Activated T-helper 9 cell treated with anti-CD3 and anti-CD28 coated beads, Interleukin-2, amount 50 U/mL, for 16 hours (primary cell): ENCODE measurements at places on chromosomes 16 and 17.

DNA sequence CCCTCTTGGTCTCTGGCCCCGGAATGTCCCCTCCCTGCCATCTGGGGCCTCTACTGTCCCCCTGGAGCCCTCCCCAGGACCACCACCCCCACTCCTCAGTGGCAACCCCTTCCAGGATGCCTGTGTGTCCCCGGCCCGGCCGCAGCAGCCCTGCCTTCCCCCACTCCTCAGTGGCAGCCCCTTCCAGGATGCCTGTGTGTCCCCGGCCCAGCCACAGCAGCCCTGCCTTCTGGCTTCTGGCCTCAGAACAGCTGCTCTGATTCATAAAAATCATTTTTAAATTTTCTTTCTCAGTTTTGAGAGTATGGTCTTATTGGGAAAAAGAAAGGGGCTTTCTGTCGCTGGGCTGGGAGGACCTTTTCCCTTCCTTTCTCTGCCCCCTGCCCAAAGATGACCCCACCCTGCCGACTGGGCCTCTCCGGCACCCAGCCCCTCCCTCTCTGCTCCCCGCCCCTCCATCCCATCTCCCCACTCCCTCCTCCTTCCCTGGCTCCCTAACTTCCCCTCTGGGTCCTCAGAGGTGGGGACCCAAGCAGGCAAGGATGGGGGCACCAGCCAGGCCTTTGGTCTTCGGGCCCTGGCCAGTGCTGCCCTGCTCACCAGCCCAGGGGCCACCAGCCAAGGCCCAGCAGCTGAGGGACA lies 40.5 kb downstream of the BAHCC1 start:
- no peak for DNase-seq

GRCh38 chr16:3112058-3112880 lies at the start of gene ZNF205:
TSS of gene ZNF205 (plus strand) at chr16:3112586. CDS start at chr16:3113431, 845 bp downstream.
- DNase-seq = no peak

DNA sequence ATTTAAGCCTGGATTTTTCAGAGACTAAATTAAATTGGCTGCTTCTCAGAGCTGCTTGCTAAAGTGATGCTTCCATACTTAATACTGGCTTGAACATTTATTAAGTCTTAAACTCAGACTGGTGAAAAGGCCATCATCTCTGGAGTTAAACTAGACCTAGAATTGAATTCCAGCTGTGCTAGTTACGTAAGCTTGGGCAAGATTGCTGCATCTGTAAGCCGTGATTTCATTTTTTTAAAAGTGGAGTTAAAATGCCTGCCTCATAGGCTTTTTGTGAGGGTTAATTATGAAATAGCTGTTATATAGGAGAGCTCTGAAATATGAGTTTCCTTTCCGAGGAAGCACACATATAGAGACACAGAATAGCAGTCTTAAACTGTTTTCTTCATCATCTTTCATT lies 84.7 kb downstream of the VAT1L start:
- no peak for DNase-seq

- no peak for DNase-seq
These were observed 32.1 kb upstream of the SBK1 start for GRCh38 chr16:28260193-28260592.

DNA sequence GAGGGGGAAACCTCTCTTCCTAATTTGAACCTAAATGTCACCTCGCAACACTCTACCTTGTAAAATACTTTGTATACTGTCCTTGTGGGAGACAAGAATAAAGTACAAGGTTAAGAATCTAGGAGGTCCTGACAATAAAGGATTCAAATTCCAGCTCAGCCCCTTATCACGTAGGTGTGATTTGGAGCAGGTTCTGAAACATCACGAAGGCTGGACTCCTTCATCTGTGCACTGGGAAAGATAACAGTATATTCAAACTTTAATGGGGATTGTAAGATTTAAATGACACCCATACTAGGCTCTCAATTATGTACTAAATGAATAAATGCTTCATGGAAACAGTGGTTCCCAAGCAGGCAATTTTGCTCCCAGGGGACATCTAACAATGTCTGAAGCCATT lies 2.1 kb downstream of the TXNDC11 start:
- DNase-seq = no peak

GRCh38 chr16:84557504-84557903 lies 53.0 kb upstream of the MEAK7 start:
- no peak for DNase-seq

DNA sequence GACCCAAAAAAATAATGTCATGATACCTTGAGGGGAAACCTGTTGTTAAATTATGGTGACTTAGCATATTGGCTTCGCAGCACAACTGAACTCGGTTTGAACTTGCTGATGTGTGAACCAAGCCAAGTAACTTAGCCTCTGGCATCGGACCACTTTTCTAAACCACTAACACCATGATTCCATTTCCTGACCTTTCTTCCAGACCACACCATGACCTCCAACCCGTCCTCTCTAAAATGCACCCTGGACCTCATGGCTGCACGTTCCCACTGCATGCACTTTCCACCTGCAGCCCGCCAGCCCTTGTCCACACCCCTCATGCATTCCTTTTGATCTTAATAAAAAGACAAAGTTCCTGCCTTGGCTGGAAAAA lies 29.3 kb downstream of the DYNLRB2 start:
- no peak for DNase-seq

DNA sequence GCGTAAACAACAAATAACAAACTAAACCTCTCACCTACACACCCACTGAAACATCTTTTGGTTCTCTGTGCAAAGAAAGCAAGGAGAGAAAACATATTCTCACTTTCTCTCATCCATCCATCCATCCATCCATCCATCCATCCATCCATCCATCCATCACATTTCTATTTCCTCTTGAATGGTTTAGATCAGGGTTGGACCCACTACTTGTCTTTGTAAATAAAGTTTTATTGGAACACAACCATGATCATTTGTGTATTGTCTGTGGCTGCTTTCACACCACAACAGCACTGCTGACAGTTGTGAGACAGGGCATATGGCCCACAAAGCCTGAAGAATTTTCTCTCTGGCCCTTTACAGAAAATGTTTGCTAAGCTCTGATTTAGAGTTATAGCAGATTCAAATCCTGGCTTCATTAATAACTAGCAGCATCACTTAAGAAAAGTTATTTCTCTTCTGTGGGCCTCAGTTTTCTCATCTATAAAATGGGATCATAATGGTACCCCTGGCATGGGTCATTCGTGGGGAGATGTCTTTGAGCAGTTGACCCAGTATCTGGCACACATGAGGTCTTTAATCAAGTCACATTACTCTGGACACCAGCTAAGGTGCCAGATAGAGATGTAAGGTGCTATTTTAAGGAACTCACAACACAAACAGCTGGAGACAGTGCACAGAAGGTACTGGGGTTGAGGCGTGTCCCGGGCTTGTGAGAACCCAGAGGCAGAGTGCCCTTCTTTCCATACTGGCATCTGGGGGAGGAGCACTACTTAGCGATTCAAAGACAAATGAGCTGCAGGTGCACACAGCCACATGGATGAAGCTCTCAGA lies 146.3 kb downstream of the CMIP start:
- no peak for DNase-seq

DNA sequence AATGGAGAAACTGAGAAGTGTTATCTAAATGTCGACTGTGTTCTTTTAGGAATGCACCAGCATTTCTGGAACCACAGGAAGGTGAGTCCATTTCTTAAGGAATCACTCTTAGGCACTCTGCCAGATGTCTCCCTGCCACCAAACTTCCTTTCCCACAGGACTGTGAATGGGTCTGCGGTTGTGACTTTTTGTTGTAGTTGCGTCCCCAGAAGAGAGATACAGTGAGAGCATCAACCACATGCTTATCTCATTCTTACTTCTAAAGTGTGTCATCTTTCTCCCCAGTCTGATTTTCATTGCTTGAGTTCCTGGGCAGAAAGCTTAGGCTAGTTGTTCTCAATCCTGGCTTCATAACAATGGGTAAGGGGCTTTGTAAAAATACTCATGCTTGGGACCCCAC lies 13.4 kb downstream of the ITPRIPL2 start:
- no peak for DNase-seq

- DNase-seq = no peak
These were observed 981 bp upstream of the CEP131 start for GRCh38 chr17:81223762-81224130.

DNA sequence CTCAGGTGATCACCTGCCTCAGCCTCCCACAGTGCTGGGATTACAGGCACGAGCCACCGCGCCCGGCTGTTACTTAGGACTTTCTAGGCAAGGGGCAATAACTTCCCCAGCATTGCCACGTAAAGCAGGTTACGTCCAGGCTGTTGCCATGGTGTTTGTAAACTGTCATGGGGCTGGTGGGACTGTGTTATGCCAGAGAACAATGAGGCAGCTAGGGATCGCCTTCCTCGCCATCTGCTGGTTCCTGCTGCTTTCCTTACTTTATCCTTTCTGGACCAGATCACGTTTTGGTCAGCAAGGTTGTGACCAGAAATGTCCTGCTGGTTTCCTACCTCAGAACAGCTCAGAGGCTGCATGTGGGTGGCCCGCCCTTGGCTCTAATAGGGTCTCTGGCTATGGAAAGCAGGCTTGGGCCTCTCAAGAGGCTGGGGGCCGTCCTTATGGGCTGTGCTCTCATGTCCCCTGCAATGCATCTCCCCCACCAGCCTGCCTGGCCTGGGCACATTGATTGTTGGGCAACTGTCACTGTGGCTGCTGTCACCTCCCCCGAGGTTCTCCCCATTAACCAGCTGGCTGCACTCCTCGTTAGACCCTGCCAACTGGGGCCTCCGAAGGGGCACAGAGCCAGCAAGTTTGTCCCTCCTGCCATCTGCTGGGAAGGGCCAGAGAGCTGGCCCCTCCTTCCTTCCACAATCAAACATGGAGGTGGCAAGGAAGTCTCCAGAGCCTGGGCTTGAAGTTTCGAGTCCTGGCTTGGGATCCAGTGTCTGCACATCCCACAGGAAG lies 28.2 kb upstream of the ZC3H18 start:
- DNase-seq = no peak

DNA sequence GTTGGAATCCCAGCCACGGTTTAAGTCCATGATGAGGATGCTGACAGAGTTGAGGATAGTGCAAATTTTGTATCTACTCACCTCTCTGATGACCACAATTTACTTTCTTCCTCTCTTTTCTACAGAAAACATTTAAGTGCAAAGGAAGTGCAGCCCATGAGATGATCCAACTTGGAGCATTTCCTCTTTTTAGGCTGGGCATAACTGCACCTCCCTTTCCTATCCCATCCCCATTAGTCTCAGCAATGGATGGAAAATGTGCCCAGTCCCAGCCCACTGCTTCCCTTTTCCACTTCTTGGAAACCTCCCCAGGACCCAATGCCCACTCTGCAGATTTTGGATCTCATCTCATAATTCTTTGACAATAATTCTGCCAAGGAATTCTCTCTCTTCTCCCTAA lies 16.6 kb upstream of the CCL8 start:
- DNase-seq = no peak

GRCh38 chr17:78497115-78497540 lies 80.1 kb downstream of the DNAH17 start:
- DNase-seq = peak; percentile 20

DNA sequence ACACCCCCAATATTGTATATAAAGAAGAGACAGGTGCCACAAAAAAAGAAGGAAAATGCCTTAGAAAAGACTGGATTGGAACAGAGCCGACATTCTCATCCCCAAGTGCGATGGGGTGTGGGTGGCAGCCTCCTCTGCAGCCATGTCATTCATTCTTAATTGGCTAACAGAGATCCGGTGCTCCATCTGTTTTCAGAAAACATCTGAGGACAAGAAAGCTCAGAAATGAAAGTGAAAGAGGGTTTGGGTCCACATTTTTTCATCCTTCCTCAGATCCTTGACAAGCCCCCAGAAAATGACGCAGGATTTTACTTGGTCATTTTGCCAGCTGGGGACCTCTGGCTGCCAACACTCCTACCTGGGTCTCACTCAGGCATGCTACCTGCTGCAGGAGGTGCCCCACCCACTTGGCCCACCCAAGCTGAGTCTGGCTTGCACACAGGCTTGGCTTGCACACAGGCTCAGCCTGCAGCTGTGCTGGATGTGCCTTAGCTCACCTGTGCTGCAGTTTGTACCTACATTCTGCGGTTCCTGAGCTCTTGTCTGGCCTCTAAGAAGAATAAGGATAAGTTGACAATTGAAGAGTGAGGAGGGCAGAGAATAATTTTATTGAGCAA lies 21.9 kb downstream of the KIF2B start:
- no peak for DNase-seq

GRCh38 chr16:86019446-86020047 lies 120.6 kb downstream of the IRF8 start:
- DNase-seq = no peak

DNA sequence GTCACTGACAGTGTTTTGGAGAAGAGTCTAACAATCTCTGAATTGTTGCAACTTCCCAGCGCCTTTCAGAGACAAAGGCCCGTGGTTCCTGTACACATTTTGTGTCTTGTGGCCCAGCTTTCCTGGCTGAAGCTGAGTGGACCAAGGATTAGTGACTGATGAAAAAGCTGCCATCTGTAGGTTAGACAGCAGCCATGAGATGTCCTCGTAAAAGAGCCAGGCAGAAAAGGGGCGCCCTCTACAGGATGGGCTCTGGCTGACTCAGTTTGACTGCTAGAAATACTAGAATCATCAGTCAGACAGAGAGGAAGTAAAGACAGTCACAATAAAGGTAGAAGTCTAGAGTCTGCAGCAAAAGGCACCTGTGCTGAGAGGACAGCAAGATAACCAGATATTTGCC lies 26.5 kb upstream of the NF1 start:
- DNase-seq = peak; percentile 2

GRCh38 chr16:2835638-2836493 lies 5.8 kb downstream of the ZG16B start:
- no peak for DNase-seq

DNA sequence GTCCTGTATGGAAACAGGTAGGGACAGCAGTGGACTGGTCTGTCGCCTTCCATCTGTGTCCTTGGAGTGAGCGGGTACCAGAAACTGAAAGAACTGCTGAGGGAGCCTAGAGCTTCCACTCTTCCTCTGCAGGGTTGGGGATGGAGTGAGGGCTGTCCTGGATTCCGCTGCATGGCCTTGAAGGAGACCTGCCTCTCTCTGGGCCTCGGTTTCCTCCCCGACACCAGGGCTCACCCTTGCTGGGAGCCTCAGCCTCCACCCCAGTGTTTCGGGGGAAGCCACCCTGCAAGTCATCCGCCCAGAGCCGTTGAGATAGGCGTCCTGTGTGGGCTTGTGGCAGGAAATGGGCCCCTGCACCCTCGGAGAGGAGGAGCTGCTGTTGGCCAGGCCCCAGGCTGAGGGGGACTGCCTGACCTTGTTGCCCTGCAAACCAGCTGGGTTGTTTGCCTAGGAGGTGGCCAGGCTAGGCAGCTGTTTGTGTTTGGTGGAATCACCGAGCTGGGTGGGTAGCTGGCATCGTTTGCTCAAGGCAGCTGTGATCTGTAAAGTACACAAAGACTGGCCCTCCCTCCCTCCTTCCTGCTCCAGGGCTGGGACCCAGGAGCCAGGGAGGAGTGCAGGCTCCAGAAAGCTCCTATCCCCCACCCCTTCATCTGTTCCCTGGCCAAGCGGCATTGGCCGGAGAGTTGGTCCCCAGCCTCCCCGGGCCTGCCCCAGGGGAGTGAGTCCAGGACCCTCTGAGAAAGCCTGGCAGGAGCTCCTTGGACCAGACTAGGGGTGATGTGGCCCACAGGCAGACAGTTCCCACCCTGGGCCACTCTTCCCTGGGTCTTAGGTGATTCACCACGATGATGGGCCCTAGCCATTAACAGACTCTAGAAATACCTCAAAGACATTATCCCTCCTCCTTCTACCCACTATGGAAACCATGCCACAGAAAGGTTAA lies 1.3 kb downstream of the RAB37 start:
- DNase-seq = peak; percentile 53

GRCh38 chr17:7839876-7840261 lies 5.9 kb downstream of the KDM6B start:
- DNase-seq = no peak
